ENCODE measurements at places on chromosomes 7 and 10.

GRCh38 chr7:30804078-30804661, 33.0 kb downstream of the MINDY4 start:
- DNase-seq = no peak

DNA sequence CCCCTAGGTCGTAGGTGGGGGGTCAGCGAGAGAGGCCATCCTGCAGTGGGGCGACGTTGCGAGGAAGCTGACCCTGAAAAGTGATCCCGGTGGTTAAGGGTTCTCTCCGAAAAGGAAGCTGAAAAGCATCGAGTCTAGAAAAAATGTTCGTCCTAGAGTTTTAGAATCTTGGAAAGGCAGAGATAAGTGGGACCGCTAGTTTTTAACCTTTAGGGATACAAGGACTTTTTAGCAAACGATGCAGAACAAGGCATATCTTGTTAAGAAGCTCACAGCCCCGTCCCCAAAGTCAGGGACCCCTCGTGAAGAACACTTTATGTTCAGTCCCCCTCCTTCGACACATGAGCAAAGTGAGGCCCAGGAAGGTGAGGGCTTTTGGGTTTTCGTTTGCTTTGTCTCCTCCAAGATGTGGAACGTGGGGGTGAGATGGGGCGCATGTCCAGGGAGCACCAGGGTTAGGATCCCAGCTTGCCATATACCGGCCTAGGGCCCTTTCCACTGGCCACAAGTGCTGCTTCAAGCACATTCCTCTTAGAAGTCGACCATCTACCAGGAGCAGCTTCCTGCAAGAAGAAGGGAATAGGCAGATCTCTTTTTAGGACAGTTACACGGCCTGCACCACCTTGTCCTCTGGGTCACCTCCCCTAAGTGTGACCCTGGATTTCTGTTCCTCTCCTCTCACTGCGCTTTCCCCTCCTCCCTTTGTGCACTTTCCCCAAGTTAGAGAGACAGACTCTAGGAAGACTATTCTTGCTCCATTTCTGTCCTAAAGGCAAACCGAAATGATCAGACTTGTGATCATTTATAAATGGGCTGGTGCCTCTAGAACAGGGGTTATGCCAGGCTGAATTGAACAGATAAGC, 969 bp downstream of the SLC35G1 start:
- DNase-seq = no peak

DNA sequence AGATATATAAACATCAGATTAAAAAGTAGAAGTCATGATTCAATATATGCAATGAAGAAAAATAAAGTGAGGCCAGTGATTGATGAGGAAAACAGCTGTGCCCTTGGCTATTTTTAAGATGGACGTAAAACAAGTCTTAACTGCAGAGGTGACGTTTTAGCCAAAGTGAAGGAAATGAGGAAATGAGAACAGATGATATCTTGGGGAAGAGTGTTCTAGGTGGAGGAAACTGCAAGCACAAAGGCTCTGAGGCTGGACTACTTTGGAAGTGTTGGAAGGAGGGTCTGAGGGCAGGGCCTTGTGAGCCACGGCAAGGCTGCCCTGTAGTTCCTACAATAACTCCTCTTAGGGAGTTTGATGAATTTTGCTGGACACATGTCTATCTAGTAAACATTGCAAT, 140.5 kb upstream of the AKR1E2 start:
- DNase-seq = no peak

DNA sequence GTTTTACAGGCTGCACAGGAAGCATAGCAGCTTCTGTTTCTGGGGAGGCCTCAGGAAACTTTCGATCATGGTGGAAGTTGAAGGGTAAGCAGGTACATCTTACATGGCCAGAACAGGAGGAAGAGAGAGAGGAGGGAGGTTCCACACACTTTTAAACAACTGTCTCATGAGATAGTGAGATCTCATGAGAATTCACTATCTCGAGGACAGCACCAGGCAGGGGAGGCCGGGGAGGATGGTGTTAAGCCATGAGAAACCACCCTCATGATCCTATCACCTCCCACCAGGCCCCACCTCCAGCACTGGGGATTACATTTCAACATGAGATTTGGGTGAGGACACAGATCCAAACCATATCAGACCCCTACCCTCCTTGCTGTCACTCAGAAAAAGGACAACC, 23.7 kb downstream of the ZNF503 start:
- DNase-seq = no peak

DNA sequence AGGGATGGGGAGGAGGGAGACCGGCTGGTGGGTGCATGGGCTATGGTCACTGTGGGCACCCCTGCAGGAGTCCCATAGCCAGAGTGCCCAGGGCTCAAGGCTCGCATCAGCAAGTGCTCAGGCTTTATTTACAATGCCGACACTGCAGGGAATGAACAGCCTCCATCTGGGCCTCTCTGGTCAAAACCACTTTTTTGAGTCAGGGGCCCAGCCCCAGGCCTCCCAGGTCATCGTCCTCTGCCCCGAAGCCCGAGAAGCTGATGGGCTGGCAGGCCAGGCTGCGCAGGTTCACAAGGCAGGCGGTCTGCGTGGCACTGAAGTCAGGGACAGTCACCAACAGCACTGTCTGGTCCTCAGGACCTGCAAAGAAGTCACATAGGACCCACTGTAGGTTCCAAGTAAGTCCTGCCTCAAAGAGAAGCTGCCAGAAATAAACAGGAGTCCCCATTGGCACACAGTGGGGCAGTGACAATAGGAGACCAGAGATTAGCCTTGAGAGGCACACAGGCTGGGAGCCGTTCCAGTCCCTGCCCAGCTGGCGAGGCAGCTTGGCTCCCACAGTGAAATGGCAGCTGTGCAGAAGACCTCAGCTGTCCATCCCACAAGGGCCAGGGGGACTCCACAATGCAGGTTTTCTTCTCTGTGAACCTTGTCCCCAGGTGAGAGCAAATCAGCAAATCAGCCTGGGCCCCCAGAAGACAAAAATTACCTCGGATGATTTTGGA, 8.6 kb downstream of the POLD2 start:
- no peak for DNase-seq

DNA sequence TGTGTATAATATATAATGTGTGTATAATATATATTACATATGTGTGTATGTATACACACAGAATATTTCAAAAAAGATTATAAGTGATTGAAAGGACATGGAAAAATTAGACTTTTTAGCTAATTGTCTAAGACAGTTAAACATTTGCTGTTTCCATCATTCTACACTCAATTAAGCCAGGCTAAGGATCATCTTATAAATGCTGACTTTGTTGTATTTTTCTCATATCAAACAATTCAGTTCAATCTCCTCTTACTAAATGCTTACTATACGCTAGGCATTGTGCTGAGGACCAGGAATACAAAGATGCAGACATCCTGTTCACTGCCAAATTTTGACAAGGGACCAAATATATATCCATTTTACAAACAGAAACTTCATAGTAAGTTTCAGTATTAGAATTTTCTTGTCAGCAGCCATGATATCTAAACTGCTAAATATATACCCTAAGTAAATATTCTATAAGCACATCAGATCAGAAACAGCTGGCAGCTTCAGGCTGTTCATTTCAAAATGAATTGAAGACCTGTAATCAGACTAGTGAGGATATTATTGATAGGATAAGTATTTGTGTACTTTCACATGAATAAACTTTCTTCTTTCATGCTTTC, 10.3 kb upstream of the LRRN3 start:
- DNase-seq = no peak

DNA sequence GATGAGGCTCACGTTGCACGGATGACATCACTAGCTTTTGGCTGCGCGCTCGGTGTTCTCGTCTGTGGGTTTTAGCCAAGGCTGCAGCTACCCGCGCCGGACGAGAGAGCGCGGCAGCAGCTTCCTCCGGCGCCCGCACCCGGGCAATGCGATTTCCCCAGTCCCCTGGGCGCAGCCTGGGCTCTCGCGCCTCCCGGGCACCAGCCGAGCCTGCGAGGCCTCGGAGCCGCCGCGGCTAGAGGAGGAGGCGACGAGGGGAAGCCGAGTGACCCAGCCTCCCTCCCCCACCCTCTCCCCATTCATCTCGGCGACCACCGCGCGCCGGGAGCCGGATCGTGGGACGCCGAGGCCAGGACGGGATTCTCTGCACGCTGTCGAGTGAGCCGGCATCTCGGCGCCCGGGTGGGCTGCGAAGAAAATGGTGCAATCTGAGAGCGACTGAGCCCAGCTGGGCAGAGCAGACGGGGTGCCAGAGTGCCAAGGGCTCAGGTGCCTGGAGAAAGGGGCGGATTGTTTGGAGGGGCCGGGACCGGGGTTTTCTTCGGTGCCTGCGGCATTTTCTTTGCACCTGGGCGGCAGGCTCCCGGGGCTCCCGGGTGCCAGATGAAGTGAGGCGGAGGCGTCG, 1.2 kb upstream of the TMEM178B start:
- DNase-seq = no peak

- no peak for DNase-seq
Measured at GRCh38 chr7:151837285-151838042, 39.5 kb downstream of the PRKAG2 start.

- DNase-seq = no peak
Measured at GRCh38 chr10:8272794-8273425, 218.4 kb downstream of the GATA3 start.

- no peak for DNase-seq
Measured at GRCh38 chr10:119859420-119860258, 13.0 kb downstream of the MCMBP start.

DNA sequence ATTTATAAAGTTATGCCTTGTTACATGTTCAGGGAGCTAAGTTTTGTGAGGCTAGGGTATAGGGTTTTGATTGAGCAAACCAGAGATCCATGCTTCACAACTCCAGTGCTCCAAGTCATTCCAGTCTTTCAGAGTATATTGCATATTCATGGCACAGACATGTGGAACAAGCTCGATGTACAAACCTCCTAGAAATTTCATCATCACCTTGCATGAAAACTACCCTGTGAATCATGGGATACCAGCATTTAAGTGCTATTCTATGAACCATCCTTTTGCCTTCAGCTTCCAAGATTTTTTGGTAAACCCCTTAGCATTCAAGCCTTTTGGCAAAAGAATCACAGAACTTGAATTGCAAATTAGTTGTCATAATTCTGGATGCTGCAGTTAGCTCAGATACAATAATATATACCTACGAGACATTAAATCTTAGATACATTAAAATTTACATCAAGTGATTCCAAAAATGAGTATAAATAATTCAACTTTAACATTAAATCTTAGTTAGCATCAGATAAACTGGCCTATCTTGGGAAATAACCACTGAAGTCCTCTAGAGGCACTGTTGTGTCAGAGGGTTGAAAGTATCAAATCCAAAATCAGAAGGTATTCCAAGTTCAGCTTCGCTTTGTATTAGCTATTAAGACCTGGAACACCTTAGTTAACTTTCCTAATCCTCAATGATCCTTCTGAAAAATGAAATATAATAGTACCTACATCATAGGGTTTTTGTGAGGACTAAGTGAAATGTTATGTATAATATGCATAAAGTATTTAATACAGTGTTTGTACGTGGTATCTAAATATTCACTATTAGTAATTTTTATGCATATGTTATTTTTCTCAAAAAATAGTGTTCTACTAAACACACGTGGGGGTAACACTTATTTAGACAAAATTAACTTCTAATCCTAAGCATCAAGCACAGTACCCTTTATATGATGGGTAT, 55.5 kb upstream of the CABCOCO1 start:
- DNase-seq = no peak

DNA sequence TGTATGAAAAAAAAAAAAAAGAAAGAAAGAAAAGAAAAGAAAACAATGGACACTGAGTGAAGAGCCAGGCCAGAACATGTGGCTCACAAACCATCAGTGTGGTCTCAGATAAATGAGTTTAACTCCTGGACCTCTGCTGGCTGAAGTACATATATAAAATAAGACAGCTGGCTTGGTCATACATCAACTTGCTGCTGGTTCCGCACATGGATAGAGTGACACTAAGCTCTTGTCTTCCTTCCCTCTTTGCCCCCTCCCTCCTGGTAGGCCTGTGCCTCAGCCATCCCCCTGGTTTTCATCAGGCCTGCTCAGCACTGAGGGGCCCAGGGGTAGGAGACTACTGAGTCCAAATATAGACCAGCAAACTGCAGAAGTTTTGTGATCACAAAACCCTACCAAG, 58.1 kb upstream of the DGKI start:
- DNase-seq = no peak

DNA sequence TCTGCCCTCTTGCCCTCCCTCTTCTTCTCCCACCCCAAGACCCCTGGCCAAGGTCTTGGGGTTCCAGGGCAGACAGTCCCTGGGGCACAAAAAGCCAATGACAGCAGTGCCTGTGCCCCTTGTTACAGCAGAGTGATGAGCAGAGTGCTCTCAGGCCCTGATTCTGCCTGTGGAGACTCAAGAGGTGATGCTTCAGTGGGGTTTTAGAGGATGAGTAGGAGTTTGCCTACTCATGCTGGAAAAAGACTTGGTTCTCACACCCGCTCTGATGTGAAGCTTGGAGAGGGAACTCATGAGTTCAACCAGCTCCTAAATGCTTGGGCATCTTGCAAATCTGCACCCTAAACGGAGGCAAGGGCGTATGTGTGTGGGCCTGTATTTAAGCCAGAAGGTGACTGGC, 58.2 kb downstream of the CAMK2B start:
- no peak for DNase-seq

- no peak for DNase-seq
Measured at GRCh38 chr7:106216923-106217542, 67.8 kb downstream of the NAMPT start.

DNA sequence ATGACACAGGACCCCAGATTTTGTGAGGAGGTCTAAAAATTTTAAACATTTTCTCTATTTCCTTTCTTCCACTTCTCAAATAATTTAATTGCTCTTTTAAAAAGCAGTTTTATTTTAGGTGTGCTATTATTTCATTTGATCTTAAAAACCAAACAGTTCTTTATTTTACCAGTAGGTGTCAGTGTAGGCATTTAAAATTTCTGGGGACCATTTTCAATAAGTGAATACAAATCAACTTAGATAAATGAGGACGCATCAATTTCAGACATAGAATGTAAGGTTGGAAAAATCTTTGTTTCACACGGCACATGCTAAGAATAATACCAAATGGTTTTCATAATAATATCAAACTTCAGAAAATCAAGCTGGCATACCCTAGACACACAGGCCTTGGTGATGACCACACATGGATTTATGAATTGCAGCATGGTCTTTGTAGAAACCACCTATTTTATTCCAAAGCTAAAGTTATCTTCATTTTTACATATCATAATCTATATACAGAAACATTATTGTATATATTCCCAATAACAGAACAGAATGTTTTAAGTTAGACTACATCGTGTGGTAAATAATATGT, 127.6 kb upstream of the SLC26A5 start:
- no peak for DNase-seq

DNA sequence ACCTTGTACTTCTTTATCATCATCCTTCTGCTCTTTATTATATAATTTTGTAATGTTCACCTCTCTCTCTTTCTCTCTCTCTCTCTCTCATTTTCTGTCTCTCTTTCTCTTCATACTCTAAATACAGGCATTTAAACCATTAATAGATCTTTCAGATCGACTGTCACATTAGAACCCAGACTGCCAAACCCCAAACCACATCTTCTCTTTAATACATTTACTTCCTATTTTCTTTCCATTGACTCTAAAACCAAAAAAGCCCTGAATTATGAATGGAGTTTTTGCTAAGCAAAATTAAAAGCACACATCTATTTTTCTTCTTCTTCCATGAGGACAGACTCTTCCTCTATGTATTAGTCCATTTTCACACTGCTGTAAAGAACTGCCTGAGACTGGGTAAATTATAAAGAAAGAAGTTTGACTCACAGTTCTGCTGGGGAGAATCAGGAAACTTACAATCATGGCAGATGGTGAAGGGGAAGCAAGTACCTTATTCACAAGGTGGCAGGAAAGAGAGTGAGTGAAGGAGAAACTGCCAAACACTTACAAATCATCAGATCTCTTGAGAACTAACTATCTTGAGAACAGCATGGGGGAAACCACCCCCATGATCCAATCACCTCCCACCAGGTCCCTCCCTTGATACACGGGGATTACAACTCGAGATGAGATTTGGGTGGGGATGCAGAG, 272.7 kb upstream of the MGMT start:
- DNase-seq = no peak

All from CD8-positive, alpha-beta memory T cell (primary cell).